Osteocyte (in vitro differentiated cells): ENCODE measurements at places on chromosomes 7 and 10. TPM values are rescaled to one million over a fixed set of nuclear protein-coding genes. Genes with fewer than 3 reads are reported as not detected.
A peak's percentile ranks its signal among the peaks of the same experiment; 100 is the strongest.

The SPDYE6 gene
- total RNA-seq, result not detected in 2 replicates

The VWDE gene
- total RNA-seq, result not detected in 2 replicates

DNA sequence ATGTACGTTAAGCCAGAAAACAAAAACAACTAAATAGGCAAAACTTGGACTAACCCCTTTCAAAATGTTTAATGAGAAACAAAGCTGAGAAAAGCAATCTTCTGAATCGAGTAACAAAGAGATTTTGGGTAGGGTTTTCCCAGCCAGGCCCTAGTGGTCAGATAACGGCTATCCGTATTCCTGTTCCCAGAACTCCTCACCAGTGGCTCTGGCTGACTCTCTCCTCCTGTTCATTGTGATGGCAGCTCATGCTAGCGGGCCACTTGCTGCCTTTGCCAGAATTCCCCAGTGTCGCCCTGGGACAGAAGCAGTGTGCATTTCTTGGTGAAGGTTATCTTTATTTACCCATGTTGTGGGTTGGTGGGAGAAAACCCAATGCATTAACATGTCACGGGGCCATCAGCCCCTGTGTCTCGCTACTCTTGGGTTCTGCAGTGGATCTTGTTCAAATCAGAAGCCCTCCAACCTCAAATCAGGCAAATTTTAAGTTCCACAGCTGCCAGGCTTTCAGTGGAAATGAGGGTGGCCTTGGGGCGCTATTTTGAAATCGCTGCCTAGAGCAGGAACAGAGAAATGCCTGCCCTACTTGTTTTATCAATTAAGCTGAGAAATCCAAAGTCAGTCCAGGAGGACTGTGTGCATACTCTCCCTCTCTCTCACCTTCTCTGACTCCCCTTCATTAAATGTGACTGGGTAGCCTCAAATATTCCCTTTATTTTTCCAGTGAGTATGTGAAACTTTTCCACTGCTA lies 164.5 kb upstream of the NPVF start:
- peaks cover 31% of the 10 kb centered on the region for H3K4me1 ChIP-seq
- H3K4me3 ChIP-seq, result no peak overlapping the region
- H3K27ac ChIP-seq, result peak overlapping the region; percentile 18
- H3K27me3 ChIP-seq, result peaks cover 24% of the 10 kb centered on the region
- DNase-seq, result no peak

- no peak for DNase-seq
- peaks cover 7% of the 10 kb centered on the region for H3K27me3 ChIP-seq
- no peaks in the 10 kb centered on the region for H3K36me3 ChIP-seq
- H3K4me3 ChIP-seq, result no peak overlapping the region
These were observed 4.9 kb downstream of the ARMC3 start for GRCh38 chr10:22932626-22933370.

The SPDYE9 gene
- not detected in 2 replicates for total RNA-seq
